ENCODE measurements at places on chromosomes 5 and 9.

GRCh38 chr5:178297751-178298150 lies 65.1 kb upstream of the PHYKPL start:
- DNase-seq, result no peak

DNA sequence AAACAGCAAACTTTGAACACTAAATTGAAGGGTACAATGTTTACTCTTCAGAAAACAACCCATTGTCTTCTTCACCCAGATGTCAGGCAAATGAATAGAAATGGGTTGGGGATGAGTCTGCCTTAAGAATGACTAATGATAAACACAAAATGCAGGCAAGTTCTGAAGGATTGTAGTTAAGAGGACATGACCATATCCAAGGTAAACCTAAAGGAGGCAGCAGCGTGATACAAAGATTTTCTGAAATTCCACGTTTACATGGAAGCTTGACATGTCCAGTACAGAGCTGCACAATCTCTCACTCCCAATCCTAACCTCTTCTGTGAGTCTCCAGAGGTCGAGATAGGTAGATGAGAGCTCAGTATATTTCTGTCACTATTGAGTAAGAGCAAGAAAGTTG lies 1263.2 kb upstream of the CDH6 start:
- DNase-seq, result no peak

DNA sequence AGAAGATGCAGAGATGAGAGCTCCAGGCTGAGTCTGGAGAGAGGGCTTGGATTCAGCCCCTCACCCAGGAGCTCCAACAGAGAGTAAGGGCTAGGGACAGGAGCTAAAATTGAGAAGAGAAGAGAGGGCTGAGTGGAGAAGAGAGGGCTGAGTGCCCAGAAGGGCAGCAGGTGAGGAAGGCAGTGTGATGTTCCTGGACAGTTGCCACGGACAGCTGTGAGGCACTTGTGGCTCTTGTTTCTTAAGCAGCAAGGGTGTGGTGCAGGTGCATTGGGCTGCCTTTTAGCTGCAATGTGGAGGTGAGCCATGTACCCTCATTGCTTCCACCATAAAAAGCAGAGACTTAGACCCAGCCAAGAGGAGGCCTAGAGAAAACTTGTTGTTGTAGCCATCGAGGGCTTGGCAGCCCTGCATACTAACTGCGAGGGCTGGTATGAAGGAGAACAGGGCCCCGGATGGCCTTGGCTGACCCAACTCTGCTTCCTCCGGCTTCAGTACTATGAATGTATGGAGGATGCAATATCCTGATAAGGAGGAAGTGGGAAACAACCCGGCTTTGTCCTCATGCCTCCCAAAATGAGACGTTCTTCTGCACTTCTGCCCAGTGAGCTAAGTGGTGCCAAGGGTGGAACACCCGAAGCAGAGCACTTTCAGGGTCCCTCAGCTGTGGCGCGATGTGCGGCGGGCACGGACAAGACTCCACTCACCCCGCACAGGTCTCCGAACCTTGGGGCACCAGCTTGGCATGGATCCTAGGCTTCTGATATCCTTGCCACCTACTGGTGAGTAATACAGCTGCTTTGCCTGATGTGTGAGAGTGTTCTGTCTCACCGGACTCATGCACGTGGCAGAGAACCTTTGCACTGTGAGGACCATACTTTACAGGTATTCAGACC lies 65.2 kb downstream of the LRRC70 start:
- DNase-seq, result no peak

GRCh38 chr9:26054600-26055520 lies 376.6 kb upstream of the TUSC1 start:
- DNase-seq, result no peak

- DNase-seq, result no peak
Measured at GRCh38 chr5:31972558-31972957, 201.6 kb downstream of the GOLPH3 start.

DNA sequence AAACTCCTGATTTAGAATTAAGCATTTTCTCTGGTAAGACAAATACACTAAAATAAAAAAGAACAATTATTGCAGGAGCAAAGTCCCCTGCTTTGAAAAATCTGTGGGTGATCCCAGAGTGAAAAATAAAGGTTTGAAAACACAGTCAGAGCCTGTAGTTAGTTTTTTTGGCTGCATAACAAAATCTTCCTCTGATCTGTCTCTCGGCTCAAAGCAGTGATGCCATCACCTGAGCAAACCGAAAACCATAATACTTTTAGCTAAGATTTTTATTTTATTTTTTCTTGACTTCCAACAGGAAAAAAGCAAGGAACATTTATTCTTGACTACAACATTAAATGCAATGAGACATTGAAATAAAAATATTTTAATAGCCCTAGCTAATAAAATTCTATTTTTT lies 1.2 kb downstream of the CDH18 start:
- DNase-seq, result no peak

DNA sequence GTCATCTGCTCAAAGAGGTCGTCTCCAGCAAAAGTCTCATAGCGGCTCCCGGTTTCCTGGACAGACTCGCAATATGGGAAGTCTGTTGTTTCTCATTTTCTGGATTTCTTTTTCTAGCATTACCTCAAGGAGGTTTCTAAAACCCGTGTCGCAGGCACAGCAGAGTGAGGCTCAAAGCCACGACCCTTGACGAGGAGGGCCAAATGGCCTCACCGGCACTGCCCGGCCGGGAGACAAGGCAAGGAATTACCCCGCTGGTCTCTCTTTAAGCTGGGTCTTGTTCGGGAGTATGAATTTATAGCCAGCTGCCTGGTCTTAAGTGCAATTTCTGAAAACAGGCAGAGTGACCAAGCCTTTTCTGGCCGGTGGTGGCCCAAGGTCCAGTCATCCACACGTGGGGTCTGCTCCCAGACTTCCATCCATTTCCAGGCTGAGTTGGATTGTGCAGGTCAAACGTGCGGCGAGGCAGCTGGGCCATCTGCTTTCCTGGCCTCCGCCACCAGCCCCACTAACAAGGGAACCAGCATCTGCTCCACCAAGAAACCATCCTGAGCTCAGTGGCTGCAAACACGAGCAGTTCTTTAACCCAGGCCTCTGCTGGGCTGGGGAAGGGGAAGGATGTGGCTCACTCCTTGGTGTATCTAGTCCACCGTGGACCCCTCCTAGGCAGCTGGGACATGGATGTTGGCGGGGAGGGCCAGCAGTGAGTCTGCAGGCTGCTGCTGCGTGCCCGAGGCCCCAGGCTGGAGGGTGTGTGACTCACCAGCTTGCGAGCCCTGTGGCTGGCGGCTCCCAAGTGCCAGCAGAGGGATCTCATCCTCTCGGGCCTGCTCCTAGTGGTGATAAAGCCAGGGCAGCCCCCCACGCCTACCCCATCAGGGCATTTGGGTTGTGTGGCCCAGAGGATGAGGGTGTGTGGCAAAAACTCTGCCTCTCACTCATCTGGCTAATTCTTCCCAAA lies 55.6 kb upstream of the COL5A1 start:
- no peak for DNase-seq

- DNase-seq, result no peak
Measured at GRCh38 chr5:122611406-122611805, 163.5 kb upstream of the SNX2 start.

GRCh38 chr5:157309796-157310195 lies 43.9 kb downstream of the CYFIP2 start:
- DNase-seq, result no peak

- DNase-seq, result no peak
Measured at GRCh38 chr9:134371731-134372130, 45.5 kb downstream of the RXRA start.

GRCh38 chr5:16865151-16865550 lies 70.9 kb downstream of the MYO10 start:
- no peak for DNase-seq

DNA sequence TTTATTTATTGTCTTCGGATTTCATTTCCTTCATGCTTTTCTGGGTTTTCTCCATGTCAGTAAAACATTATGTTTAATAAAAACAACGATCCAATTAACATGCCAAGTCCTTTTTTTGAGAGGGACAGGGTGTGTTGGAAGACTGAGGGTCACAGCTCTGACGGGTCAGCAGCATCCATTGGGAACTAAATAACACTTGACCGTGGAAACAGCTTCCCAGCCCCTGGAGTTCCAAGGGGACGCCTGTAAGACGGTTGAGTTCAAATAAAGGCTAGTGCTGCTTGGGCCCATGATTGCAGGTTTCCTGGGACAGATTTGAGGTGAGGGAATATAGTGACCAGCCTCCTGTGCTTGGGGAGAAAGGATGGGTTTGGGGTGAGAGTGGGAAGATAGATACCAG lies 30.4 kb upstream of the NEURL1B start:
- DNase-seq, result no peak

DNA sequence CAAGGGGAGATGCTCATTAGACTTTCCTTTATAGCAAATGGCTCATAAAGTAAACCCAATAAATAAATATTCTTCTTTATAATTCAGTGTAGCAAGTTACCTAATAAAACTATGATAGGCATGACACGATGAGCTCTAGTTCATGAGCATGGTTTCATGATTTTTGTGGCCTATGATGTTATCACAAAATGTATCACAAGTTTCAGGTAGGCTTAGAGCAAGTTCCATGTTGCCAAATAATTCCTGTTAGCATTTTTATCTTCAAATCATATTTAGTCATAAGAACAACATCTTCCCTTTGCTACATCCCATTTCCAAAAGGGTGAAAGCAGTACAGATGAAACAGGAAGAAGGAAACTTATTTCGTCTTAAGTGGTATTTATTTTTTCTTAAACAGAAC lies 200.2 kb downstream of the ENC1 start:
- no peak for DNase-seq

DNA sequence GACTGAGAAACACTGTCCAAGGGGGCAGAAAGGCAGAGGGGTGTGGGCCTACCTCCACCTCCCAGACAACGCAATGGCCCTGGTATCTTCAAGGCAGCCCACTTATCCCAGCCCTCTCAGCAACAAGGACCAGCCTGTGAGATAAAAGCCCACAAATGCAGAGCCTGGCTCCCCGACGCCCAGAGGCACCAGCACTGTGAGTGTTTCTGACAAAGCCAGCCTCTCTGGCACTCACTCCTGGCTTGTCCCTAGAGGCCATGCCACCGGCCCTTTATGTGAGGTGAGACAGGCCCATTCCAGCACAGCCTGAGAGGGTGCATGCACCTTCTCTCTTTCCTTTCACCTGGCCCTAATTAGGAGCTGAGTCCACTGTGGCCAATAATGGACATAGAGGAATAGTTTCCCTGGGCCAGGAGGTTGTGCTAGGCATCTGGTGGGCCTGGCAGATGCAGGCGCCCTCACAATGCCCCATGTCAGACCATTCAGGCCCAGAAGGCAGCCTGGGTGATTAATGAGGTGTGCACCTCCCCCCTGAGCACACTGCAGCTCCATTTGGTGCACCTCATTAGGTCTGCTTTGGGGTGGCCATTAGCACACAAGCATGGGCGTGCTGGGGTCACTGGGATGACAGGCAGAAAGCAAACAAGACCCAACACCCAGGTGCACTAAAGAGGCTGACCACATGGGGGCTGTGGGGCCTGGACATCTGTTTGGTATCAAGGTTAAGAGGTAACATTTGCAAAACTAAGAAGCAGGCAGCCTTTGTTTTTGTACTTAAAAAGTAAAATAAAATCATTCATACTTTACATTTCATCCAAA lies 176.0 kb downstream of the MED10 start:
- no peak for DNase-seq

GRCh38 chr5:96064877-96065276 lies 103.2 kb upstream of the ELL2 start:
- no peak for DNase-seq

GRCh38 chr5:116520771-116521170 lies 53.9 kb downstream of the SEMA6A start:
- DNase-seq, result no peak

DNA sequence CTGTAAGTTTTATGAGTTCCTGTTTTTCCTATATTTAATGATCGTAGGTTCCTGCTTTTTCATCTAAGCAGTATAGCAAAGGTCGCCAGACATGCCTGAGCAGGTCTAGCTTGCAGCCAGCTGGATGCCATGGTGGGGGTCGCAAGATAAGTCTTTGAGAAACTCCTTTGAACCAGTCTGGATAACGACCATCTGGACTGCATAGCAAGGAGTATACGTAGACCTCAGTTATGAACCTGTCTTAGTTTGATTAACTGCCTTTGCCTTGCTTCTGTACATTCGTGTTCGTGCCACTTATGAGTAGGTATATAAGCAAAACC lies 8.4 kb upstream of the SPATA31E1 start:
- DNase-seq, result no peak

GRCh38 chr9:90801241-90801972 lies at the start of gene SYK:
SYK (plus strand) TSS chr9:90801819; CDS start chr9:90843899, 42,080 bp downstream.
- DNase-seq, result no peak

DNA sequence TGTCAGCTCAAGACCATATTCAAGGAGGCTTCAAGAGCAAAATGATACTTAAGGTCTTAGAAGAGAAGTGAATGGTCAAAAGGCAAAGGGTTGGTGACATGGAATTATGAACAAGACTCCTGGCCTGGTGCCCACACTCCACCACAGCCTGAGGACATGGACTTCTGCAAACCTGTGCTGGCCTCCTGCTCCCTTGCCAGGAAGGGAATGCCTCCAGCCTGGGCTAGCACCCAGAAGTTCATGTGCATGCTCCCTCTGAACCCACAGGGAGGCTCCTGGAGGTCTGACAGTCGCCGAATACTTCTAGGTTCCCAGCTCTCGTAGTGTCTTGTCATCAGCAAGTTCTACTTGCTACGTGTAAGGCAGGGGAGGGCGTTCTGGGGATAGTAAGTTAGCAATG lies 156.7 kb downstream of the FSTL4 start:
- no peak for DNase-seq

DNA sequence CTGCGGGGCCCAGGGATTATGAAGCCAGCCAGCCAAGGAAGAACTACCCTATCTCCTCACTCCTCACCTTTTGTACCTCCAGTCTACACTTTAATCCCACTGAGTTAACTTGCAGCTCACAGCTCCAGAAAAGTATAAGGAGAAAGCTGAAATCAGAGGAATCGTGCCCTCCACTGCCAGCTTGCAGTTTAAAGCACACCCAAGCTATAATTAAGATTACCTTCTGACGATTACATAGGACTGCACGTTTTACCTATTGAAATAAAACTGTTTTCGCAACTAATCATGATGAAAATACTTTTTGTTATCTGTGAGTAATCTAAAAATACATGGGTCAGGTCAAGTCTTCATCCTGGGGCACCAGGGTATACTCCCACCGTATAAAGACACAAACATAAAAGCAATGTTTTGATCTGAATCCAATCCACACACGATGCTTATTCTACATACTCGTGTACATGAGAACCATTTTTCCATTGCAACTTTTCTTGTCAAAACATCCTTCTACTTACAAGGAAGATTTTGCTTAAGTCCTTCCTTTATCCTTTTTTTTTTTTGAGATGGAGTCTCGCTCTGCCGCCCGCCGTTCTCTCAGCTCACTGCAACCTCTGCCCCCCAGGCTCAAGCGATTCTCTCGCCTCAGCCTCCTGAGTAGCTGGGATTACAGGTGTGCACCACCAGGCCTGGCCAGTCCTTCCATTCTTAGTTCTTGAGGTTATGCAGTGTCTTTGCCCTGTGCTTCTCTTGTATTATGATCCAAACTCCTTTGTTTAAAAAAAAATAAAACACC lies 7.6 kb downstream of the RPL37 start:
- no peak for DNase-seq

All from Panc1 (cell line).